Renal pelvis (tissue), 12 donors: ENCODE measurements at places on chromosomes 3 and 15. TPM values are rescaled to one million over a fixed set of nuclear protein-coding genes. Genes with fewer than 3 reads are reported as not detected.

GRCh38 chr3:143002727-143003126, 1.4 kb downstream of the U2SURP start:
- DNase-seq: no peak

DNA sequence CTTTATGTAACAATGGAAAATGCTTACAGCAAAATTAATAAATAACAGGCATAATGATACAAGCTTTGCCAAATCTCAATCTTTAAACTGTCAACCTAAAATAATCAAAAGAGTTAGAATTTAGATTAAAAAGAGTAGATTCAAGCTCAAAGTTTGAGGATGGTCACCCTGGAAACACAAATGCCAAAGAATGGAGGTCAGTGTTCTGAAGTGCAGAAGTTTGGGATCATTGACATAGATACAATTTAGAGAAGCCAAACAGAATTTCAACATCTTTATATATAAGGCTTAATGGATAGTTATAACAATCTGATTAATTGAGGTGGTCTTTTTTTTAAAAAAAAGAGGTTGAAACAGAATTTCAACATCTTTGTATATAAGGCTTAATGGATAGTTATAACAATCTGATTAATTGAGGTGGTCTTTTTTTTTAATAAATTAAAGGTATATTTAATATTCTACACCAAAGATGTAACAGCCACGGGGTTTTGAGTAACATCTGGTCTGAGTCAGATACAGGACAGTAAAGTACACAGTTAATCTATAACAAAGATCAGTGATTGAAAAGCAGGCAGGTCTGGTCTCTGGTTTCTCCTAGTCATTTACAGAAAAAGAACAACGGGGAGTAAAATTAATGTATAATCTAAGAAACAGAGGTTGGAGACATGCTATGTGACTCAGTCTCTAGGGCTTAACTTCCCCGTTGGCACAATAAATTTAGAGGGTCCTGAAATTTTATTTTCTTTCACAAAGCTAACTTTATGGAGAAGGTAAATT, 490.7 kb downstream of the GBE1 start:
- DNase-seq: no peak

DNA sequence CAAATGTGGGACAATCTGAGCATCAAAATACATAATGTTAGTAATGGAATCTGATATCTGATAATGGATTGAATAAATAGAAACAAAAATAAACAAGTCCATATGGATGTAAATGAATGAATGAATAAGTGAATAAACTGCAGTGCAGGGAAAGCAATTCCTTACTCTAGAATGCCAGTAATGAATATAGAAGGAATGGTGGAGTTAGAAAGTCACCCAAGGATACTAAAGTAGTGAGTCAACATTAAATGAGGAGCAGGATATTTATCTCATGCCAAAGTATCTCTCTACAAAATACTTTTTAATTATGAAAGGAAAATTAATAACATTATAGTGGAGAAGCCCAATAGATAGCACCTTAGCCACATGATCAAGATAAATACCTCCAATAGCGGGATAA, 300.3 kb downstream of the FEZF2 start:
- no peak for DNase-seq

IP6K1 gene
- 52.9 TPM for polyA plus RNA-seq

DNA sequence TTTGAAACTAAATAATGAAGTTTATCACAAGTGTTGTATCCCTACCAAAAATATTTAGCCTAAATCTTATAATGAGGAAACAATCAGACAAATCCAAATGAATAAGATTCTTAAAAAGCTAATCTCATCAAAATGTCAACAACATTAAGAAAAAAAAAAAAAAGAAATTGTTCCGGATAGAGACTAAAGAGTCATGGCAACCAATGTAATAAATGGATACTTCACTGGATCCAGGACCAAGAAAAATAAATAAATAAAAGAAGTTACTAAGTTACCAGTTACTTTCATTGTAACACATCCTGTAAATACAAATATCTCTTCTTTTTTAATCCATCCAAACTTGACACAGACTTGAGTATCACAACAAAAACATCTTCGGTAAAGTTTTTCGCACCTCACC, 607 bp downstream of the MRPL47 start:
- DNase-seq: no peak

DNA sequence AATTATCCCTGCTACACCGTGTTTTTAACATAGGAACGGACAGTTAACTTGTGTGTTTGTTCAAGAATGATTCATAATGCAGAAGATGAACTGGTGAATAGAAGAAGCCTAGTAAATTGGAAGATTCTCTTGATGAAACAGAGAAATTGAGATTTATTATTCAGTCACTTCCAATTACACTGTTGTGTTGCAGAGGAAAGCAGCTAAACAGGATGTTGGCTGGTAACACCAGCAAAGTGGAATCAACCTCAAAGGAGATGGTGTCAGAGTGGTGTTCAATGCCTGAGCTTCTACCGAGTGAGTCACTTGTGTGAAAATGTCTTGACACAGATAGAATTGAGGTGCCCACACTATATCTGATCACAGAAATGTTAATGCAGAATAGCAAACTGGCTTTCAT, 399.6 kb downstream of the LPP start:
- no peak for DNase-seq

COPG1 gene
- 158 TPM for polyA plus RNA-seq

LRRIQ4 gene
- polyA plus RNA-seq: not detected

DNA sequence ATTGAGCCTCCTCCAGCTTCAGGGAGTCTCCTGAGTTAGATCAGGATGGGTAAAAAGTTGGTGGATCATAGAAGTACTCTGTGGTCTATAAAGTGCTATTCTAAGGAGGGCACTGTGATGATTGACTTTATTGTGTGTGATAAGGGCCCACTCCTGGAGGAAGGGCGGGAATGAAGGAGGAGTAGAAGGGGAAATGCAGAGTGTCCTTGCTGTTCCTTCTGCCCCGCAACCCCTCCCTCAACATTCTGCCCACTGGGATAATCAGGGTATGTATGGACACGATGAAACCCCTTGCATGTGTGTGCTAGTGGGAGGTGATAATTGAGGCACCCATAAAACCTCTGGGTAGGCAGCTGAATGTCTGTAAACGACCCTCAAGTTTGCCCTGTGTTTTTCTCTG, 66.2 kb downstream of the CLDN11 start:
- no peak for DNase-seq

- DNase-seq: no peak
These were observed 7.2 kb upstream of the FAM174B start for GRCh38 chr15:92662762-92663161.

PRR20G gene
- not detected for polyA plus RNA-seq

DNA sequence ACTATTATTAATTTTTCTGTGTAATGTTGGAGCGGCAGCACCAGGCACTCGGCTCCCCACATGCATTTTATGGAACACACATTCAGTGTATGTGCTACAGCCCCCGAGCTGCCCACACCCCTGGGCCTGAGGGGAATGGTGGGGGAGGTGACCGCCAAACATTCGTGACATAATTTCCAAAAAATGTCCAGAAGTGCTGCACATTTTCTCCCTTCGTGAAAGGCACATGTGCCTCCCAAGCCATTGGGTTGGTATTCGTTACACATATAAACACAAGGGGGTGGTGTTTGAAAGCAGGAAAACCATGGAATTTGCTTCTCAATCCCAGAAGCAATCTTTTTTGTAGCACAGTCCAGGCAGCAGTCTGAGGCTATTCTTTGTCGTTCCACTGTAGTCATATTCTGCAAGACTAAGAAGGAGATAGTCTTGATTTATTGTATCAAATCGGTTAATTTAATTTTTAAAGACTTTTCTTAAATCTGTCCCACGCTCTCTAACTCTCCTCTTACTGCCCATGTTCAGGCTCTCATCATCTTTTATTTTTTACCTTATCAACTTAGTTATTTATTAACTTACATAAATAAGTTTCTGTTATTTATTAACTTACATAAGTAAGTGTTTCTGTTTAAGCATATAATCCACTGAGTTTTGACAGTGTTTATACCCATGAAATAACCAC, 39.2 kb upstream of the POLR2M start:
- DNase-seq: peak; percentile 83

DNA sequence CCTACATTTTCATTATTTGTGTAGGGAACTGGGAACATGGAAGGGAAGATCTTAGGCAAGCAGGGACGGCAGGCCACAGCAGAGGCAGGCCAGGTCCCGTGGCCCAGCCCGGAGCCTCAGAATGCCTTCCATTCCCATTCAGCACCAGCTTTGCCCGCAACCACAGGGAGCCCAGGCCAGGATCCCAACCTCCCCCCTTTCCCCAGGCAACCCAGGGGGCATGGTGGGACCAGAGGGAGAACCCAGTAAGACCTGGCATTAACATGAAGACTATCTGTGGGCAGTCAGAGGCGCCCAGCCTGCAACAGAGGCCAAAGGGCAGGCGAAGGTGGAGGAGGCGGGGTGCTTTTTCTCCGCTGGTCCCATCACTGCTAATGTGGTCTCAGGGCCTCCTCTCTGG, 135.6 kb downstream of the TPRA1 start:
- DNase-seq: no peak

DNA sequence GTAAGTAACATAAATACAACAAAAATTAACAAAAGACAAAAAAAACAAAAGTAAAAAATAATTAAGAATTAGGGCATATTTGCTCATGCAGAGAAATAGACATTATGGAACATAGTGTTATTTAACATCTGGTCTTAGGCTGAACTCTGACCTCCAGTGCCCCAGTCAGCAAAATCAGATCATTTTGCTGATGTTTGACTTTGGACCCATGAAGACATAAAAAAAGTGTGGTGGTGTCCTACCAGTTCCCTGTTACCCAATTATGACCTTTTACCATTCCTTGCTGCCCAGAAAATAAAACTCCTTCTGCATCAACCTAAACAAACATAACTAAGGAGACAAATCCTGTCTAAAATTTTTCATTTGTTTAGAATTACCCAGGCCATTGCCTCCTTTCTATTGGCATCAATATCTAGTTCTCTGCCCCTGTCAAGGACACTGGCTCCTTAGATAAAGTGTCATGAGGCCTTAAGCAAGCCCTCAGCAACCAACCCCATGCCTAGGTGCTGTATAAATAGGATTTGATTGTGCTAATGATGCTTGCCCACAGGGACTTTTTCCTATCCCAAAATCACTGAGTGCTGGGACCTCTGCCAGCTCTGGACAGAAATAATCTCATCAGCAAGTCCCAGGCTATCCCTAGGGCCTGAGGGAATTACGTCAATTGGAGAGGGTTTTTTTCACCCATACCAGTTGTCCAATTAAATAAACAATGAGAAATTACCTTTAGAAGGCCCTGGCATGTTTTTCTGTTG, 334.5 kb upstream of the UMPS start:
- DNase-seq: no peak

DNA sequence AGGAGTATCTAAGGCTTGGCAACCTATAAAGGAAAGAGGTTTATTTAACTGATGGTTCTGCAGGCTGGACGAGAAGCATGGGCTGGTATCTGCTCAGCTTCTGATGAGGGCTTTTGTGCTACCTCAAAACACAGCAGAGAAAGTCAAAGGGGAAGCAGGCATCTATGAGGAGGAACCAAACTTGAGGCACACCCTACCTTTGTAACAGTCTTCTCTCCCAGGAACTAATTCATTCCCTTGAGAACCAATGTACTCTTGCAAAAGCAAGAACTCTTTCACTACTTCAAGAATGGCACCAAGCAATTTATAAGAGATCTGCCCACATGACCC, 109.0 kb downstream of the CGGBP1 start:
- DNase-seq: no peak

DNA sequence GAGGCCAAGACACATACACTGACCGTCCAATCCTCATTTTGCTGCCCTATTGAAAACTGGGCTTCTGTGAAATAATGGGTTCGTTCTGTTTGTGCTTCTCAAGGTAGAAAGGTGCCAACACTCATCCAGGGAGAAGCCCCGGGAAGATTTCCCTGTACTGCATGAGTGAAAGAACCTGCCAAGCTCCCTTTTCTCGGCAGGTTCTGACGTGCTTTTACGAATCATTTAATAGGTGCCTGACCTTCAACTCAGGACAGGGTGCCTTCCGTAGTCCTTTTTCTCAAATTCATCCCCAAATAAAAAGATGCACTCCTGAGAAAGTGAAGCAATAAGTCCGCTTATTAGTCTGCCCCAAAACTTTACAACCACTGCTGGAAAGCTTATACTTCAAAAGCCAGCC, 64.2 kb downstream of the B3GNT5 start:
- no peak for DNase-seq

DNA sequence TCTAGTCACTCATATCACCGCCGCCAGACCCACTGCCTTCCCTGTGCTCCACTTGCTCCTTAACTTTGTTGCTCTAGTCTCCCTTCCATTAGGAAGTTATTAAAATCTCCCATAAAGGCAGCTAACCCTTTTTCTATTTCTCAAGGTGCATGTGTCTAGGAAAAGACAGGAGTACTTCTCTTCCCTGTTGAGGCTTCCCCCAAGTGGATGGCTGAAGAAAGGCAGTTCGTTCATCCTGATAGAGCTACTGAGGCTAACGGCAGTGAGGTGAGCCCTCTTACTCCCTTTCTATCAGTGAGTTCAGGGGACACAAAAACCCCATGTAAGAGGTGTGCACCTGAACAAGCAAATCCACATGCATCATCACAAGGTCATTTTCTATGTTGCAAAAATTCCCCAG, 397.8 kb downstream of the IGSF11 start:
- DNase-seq: no peak

- DNase-seq: no peak
These were observed 30.1 kb upstream of the SLC24A5 start for GRCh38 chr15:48090666-48091065.

DNA sequence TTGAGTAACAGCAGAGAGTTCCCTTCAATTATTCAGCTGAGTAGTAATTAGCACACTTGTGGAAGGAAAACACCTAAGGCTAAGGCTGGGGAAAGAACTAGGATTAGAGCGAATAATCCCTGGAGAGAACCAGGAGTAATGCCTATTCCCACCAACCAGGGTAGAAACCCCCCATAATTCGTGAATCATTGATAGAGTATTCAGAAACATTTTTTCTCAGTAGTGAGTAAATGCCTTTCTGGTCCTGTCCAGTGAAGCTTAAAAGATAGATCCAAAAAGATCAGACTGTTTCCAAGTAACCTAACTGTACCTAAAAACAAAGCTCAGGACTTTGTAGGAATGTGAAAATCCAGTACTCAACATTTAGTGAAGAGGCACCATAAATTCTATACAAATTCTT, 71.2 kb downstream of the DGKG start:
- DNase-seq: no peak

DNA sequence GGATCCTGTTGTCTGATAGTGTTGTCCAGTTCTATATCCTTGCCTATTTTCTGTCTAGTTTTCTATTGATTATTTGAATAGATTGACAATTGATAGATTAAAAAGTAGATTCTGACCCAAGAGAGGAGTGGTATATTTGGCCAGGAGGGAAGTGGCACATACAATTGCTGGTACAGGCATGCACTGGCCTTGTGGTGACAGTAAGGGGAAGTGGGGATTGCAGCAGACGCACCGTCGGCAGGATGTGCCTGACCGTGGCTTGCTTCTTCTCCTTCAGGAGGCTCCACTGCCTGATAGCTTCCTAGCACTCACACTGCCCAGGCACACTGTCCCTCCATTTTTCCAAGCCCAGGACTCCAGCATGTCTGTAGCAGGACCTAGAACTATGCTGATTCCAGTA, 10.5 kb downstream of the GABRG3 start:
- DNase-seq: no peak

DNA sequence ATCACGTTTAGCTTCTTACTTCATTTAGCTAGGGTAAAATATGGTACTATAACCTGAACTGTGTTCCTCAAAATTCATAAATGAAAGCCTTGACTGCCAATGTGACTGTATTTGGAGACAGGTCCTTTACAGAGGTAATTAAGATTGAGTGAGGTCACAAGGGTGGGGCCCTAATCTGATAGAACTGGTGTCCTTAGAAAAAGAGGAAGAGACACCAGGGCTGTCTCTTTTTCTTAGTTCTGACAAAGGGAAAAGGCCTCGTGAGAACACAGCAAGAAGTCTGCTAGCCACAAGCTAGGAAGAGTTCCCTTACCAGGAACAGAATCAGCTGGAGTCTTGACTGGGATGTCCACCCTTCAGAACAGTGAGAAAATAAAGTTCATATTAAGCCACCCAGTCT, 162.7 kb downstream of the GMNC start:
- no peak for DNase-seq
